ENCODE measurements at places on chromosomes 3 and 15.

- no peak for DNase-seq
Measured at GRCh38 chr15:44813231-44813630, 76.9 kb downstream of the TRIM69 start.

DNA sequence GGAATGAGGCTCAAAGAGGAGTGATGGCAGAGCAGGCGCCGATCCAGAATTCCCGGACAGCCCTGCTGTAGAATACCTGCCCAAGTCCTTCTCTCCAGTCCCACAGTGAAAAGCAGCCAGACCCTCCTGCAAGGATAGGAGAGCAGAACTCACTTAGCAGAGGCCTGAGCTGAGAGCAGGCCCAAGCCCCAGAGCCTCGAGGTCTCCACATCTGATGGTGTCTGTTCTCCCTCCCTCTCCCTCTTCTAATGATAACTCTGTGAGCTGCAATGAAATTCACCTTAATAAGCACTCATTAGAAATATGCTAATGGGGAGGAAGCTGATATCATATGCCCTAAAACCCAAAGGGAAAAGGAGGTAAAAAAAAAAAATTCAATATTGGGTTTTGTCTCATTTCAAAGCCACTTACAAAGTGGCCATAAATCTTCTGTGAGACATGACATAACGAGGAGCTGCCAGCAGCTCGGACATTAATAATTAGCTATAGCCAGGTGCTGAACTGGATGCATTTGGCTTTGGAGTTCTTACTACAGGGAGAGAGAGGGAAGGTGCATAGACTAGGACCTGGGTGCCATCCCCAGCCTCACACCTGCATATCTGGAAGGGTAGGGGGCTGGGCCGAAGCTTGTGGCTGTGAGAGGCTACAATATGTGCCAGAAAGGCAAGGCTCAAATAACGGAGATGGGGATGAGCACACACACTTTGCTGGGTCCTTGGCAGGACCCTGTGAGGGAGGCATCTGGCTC lies 108.4 kb downstream of the MEGF11 start:
- no peak for DNase-seq

- DNase-seq: no peak
Measured at GRCh38 chr3:112638327-112639020, 2.5 kb downstream of the CCDC80 start.

DNA sequence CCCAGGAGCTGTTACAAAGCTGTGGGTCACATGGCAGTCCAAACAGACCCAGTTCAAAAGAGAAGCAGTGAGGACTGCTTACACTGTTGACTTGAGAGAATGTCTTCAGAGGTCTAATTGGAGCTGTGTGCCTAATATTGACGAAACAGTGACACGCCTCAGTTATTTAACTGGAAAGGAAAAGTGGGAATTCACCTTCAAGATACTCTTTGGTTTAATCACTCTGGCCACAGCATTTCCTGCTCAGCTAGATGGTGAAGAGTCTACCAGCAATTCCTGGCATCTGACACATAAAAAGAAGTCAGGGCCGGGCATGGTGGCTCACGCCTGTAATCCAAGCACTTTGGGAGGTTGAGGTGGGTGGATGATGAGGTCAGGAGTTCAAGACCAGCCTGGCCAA lies 326.4 kb downstream of the SV2B start:
- DNase-seq: no peak

- no peak for DNase-seq
Measured at GRCh38 chr15:67150023-67150860, 84.8 kb downstream of the SMAD3 start.

DNA sequence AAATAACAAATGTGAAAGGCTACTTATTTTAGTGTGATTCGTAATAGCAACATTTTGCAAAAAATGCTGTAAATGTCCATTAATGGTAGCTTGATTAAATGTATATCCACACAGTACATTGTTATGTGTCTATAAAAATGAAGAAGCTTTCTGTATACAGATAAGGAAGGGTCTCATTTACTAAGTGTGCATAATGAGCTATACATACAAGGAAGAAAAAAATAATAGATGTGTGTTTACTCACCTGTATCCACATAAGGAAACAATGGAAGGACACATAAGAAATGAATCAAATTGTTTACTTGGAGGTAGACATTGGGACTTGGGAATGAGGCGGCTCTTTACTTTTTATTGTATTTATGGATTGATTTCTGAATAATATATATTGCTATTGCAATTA lies 34.9 kb downstream of the MED12L start:
- DNase-seq: no peak

GRCh38 chr3:94420931-94421330 lies 358.1 kb downstream of the NSUN3 start:
- DNase-seq: no peak

- no peak for DNase-seq
Measured at GRCh38 chr3:53346922-53347260, 452 bp downstream of the DCP1A start.

DNA sequence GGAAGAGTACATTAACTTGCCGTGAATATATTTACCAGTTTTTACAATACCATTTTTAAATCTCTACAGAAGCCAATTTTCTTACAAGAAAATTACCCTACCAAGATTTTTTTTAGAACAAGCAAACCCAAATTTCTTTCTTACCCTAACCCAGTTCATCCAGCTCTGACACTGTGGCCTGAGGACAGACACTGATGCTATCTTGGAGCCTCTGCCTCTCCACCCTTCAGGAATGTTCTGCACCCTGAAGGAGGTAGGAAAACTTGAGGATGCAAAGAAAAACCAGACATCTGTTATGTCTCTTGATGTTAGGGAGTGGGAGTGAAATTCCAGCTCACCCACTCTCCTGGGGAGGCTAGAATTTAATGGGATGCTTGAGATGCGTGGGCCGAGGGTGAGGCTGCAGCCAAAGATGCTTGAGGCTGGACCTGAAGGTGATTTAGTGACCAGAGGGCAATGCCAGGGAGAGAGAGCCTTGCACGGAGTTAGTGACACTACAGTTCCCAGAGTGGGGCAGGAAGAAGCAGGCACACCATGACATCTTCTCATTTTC lies 69.9 kb downstream of the LIPC start:
- DNase-seq: no peak

GRCh38 chr3:31035681-31036080 lies 141.2 kb upstream of the GADL1 start:
- DNase-seq: no peak

DNA sequence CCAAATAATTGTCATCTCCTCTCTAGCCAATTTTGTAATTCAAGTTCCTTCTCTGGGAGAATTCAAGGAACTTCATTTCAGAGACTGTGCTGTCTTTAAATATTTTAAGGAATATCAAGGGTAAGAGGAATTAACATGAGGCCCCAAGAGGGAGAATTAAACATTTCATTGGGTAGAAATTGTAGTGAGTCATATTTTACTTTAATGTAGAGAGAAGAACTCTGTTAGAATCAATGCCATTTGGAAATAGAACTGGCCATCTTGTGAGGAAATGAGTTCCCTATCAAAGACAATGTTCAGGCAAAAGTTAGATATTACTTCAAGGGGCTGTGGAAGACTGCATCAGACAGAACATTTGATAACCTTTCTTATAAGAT lies 43.5 kb upstream of the TP63 start:
- DNase-seq: no peak

DNA sequence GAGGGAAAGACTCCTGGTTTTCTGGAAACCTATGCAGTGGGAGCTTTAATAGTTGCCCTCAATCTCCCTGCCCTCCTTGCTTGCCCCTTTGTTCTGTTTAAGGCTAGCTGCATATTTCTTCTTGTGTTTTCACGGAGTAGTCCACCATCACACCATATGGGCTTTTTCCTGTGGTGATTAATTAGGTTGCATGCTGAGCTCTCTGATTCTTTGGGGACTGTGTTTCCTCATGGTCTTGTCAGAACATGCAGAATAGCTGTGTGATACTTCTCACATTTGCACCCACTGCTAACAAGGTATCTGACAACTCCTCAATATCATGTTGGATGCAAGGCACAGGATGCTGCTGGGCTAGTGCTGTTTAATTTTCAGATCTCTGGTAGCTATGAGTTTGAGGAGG lies 139.6 kb downstream of the PTPRG start:
- DNase-seq: no peak

DNA sequence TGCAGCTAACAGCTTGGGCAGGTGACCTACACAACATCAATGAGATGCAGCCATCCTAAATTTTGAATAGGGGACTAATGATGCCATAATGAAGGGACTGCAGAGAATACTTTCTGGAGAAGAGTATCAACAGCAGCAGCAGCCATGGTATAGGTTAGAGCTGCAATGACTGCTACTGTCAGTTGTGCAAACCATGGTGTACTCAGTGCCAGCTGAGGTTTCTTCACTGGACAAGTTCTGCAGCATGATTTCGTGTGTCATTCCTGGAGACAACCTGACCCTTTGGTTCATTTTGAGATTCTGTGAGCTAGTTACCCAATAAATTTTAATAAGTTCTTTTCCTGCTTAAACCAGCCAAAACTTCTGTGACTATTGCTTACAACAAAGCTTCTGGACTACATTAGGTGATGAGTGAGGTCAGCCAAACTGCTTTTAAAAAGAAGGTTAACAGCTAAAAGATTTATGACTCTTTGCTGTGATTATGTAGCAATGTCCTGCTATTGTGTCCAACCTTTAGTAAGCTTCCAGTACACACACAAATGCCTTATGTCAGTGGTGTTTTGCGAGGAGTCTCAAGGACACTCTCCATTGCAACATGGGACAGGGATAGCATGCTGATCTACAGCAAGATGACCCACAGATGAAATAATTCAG lies 4.8 kb upstream of the DAZL start:
- no peak for DNase-seq

DNA sequence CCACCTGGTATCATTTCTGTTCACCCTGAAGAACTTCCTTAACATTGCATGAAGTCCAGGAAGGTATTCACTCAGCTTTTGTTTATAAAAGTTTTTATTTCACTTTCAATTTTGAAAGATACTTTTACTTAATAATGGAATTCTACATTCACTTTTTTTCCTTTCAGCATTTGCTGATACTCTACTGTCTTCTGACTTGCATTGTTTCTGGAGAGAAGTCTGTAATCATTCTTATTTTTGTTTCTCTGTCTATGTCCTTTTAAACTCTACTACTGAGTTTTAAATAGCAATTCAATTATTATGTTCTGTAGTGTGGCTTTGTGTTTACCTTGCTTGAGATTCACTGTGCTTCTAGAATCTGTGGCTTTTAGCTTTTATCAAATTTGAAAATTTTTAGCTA lies 42.4 kb downstream of the MYL3 start:
- DNase-seq: no peak

GRCh38 chr3:156149876-156150275 lies 29.5 kb downstream of the KCNAB1 start:
- DNase-seq: no peak

DNA sequence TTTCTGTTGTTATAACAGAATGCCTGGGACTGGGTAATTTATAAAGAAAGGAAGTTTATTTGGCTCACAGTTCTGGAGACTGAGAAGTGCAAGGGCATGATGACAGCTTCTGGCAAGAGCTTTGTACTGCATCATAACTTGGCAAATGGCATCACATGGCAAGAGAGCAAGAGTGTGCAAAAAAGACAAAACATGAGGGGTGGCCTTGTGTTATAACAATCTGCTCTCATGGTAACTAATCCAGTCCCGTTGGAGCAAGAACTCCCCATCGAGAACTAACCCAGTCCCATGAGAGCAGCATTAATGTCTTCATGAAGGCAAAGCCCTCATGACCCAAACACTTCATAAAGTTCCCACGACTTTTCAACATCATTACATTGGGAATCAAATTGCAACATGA lies 23.2 kb downstream of the SCN11A start:
- no peak for DNase-seq

GRCh38 chr3:10260211-10260701 lies 12.0 kb downstream of the TATDN2 start:
- DNase-seq: no peak

GRCh38 chr15:72319360-72319984 lies 485 bp downstream of the CELF6 start:
- DNase-seq: no peak

DNA sequence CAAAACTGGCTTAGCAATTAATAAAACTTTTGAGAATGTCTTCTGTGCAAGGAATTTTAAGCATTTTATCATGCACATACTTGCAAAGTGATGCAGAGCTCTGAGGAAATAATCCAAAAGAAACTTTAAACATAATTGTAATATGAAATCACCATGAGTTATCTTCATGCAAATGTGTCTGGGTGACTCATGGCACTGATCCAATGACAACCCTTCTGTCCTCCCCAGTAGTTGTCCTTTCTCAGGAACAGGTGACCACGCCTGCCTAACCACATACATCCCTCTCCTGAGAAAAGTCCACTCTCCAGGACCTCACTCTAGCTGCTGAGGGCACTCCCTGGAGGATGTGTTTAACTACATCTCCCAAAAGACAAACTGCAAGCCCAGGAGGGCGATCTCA lies 530.6 kb upstream of the IL12A start:
- DNase-seq: no peak

- no peak for DNase-seq
Measured at GRCh38 chr3:53083949-53084309, 38.1 kb upstream of the SFMBT1 start.

GRCh38 chr3:89320186-89320585 lies 212.8 kb downstream of the EPHA3 start:
- DNase-seq: no peak

- no peak for DNase-seq
Measured at GRCh38 chr15:27133249-27133648, 162.3 kb downstream of the GABRG3 start.

DNA sequence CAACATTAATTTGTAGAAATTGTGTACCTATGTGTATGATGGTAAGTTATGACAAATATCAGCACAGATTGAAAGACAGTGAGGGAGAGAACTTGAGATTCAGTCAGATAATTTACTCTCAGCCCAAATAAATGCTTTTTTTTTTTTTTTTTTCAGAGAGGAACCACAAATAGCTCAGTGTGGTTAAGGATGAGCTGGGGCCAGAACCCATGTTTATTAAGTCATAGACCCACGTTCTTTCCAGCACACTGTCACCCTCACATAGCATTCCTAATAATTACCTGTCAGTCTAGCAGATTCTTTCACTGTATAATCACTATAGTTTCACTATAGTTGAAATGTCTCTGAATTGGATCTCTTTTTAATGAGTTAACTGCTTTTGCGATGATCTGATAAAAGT lies 246.1 kb downstream of the ZIC1 start:
- DNase-seq: no peak

- DNase-seq: no peak
Measured at GRCh38 chr3:39505866-39506742, 38.6 kb downstream of the MOBP start.

DNA sequence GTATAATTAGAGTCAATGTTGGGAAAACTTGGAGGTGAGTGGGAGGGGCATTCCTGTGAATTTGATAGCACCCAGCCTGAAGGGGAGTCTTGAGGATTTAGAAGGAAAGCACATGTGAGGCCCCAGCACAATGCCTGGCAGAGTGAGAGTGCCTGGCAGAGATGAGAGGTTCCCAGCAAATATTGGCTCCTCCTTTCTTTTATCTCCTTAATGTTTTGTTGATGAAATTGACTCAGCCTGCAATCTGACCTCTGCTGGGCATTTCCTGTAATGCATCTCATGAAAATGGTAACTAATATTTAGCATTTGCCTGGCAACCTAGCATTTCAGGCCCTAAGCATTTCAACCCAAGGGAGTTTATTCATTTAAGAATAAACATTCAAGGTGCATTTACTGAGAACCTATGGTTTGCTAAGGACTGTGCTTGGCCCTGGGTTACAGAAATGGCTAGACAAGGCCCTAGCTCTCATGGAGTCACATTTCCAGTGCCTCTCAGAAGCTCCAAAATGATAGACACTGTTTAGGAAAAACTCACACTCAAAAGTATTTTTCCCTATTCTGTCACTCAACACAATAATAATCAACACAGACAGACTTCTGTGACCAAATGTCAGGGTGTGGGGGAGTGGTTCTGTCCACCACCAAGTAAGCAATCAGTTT lies 19.0 kb downstream of the PDHB start:
- no peak for DNase-seq
